Stimulated activated naive CD8-positive, alpha-beta T cell treated with anti-CD3 and anti-CD28 coated beads, Interleukin-15, amount 100 ng/mL, for 72 hours (primary cell): ENCODE measurements at places on chromosomes 12 and 14.

DNA sequence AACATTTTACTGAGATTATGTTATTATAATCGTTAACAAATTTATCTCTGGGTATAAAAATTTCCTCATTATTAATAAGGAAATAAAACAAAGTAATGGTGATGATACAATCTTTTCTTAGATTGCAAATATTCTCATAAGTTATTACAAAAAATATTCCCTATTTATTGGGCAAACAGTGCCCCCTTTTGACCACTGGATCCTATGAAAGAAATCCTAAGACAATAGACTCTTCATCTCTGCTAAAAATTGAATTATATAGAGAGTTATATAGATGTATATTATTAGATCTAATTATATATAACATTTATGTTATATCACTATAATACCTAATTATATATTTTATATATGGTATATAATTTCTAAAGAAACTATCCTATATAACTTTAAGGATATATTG, 94.2 kb upstream of the FGD4 start:
- no peak for DNase-seq

- DNase-seq: no peak
Observed at GRCh38 chr12:91224401-91224800, 41.8 kb upstream of the DCN start.

DNA sequence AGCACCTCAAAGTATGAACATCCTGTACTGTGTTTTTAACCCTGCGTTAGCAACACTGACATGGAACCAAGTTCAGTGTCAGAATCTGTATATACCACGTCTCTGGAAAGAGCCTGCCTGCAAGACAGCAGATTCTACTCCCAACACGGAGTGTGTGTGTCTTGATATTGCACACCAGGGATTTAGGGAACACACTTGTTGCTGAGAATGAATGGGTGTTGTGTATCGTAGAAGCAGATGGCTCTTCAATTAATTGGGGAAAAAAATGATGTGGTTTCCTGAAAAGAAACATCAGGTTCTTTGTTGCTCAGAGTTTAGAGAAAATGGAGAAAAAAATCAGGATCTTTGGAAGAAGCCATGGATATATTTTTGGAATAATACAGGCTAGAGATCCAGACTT, 170.8 kb downstream of the EGLN3 start:
- no peak for DNase-seq

DNA sequence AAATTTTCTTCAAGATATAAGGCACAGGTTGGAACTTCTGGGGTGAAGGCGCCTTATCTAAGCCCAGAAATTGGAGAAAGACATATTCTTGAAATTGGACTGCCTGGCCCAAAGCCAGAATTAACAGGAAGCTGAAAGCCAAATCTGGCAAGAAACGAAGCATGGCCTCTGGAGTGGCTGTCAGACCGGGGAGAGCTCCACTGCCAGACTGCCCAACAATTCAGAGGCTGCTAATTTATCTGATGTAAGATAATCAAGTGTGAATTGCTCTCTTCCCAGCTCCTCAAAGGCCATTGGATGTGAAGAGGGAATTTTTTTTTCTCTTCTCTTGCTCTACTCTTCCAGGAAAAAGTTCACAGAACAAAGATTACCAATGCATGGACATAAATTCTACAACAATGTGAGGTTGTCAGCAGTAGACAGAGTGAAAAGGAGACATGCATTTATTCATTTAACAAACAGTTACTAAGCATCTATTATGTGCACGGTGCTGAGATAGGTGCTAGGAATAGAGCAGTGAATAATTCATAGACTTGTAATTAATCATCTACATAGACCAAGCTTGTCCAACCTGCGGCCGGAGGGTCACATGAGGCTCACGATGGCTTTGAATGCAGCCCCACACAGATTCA, at the start of gene GDF3:
Gene GDF3 (minus strand): TSS at position 210 of the 632 bp plus-strand sequence. CDS start 47 bp downstream, at position 163.
- no peak for DNase-seq

DNA sequence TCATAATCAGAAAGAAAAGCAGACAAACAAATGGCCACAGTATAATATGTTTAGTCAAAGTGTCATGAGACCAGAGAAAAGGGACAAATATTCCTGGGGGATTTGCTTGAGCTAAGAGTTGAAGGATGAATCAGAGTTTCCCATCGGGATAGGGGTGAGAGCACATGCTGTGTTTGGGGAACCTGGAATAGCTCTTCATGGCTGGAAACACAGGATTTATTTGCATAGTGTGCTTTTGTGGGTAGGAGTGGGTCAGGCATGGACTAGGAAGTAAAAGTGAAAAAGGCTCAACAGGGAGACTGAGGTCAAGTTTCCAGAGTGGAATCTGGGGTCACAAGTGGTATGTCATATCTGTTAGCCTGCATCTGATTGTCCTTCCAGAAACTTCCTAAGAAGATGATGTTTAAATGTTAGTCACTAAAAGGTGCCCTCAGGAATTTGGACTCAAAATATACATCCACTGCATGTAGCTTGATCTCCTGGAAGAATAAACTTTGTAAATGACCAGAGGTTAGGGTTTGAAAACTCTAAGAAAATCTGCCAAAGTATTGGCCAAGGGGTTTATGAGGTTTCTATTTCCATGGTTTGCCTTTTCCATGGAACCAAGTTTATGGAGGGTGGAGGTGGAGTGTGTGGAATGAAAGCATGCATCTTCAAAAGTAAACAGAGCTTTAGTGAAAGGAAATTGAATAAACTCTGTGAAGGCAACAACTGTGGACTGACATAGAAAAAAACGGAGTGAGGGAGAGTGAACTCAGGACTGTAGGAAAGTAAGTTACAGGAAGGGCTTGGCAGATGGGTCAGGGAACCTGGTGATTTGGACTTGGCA, 344.6 kb downstream of the C12orf75 start:
- DNase-seq: no peak

- DNase-seq: no peak
Observed at GRCh38 chr12:54932691-54933090, 51.9 kb downstream of the TESPA1 start.

- DNase-seq: no peak
Observed at GRCh38 chr12:49553512-49554088, 14.3 kb downstream of the MCRS1 start.

- no peak for DNase-seq
Observed at GRCh38 chr14:85512451-85512850, 17.5 kb upstream of the FLRT2 start.

- DNase-seq: no peak
Observed at GRCh38 chr12:49776858-49777257, 35.5 kb downstream of the TMBIM6 start.

DNA sequence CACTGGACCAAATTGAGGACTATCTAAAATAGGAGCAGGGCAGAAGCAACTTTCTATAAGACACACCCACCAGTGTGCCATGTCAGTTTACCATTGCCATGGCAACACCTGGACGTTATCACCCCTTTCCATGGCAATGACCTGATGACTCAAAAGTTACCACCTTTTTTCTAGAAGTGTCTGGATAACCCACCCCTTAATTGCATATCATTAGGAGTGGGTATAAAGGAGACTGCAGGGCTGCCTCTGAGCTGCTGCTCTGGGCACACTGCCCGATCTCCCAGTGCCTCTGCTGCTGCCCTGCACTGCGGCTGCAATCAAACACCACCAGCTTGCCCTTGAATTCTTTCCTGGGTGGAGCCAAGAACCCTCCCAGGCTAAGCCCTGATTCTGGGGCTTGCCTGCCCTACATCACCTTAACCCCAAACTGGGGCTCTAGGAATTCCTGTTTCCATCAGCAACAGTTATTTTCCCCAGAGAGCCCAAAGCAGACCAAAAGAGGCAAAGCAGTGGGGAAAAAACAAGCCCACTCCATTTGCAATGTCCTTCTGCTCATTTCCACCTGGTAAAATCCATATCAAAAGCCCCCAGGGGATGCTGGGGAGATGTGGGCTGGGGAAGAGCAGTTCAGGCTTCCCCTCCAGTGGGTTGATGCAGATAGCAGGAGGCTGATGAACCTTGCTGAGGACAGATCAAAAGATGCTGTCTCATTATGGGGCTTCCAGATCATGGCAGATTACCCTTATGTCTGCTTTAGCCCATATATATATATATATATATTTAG, 129.5 kb upstream of the NCOR2 start:
- no peak for DNase-seq

DNA sequence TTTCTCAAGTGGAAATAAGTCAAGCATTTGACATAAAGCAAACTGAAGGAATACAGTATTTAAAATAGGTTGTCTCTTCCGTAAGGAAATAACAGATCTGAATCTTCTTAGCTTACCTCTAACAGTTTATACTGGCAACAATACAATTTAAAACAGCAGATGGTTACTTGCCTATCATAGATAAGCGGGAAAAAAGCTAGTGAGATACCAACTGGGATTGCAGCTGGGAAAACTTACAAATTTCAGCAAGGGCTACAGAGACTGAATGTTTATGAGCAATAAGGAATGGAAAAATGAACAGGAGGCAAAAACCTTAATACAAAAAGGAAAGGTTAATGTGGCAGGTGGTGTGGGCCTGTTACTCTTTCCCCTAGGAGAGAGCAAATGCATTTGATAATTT, 220.0 kb downstream of the RASSF9 start:
- DNase-seq: no peak

DNA sequence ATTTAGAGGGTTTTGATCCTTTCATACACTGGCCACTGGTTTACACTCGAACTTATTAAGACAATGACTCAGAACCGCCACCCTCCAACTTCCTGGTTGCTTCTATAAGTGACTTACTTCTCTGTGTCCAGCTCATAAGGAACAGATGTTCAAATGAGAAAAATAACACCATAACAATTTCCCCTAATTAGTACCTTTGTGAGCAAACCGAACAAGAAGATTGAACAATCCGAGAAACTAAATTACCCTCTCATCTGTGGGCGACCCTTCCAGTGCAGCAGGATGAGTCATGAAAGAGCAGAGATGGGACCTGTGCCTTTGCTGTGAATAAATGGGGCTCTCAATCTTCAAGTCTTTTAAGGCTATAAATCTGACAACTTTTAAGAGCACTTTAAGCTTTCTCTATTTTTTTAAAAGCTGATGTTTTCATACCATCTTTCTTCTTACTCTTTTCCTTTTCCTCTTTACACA, 146.8 kb upstream of the RASSF8 start:
- DNase-seq: no peak

DNA sequence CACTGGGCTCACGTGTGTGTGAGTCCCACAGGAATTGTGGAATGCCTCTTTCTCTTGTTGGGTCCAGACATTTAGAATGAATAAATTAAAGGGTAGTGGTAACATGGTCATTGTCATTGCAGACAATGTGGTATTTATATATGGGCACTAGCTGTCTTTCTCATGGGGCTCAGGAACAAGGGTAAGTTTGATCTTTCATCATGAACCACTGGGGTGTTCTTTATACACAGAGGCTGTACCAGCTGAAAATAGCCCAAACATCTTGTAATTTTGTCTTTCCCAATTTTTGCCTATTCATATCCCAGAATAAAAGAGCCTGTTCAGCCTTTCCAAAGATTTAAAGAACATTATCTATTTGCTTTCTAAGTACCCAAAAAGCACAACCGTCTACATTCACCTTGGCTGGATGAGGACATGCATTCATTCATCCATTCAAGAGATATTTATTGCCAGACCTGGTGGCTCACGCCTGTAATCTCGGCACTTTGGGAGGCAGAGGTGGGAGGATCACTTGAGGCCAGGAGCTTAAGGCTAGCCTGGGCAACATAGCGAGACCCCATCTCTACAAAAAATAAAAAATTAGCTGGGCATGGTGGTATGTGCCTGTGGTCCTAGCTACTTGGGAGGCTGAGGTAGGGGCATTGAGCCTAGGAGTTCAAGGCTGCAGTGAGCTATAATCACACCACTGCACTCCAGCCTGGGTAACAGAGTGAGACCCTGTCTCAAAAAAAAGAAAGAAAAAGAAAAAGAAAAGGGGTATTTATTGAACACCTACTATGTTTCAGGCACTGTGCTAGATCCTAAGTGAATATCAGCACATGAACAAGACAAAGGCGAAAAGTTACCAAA, 4.4 kb upstream of the FOS start:
- no peak for DNase-seq

- no peak for DNase-seq
Observed at GRCh38 chr12:84599539-84599938, 313.1 kb downstream of the SLC6A15 start.

GRCh38 chr12:94721173-94721572, 70.8 kb upstream of the TMCC3 start:
- no peak for DNase-seq

DNA sequence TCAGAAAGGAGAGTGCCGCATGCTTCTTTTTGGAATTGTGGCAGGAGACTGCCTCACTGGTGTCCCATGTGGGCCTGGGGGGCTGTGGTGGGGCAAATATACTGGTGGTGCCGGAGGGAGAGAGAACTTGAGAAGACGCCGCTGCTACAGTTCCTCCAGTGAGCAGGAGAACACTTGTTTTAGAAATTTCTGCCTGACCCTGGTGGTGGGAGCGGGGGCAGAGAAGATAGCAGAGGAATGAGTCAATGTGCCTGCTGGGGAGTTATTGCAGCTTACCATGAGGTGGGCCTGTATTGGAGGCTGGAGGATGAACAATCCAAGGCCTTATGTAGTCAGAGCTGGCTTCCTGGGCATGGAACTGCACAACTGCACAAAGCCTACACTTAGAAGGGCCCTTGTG, 211.8 kb downstream of the SNAPC1 start:
- no peak for DNase-seq

DNA sequence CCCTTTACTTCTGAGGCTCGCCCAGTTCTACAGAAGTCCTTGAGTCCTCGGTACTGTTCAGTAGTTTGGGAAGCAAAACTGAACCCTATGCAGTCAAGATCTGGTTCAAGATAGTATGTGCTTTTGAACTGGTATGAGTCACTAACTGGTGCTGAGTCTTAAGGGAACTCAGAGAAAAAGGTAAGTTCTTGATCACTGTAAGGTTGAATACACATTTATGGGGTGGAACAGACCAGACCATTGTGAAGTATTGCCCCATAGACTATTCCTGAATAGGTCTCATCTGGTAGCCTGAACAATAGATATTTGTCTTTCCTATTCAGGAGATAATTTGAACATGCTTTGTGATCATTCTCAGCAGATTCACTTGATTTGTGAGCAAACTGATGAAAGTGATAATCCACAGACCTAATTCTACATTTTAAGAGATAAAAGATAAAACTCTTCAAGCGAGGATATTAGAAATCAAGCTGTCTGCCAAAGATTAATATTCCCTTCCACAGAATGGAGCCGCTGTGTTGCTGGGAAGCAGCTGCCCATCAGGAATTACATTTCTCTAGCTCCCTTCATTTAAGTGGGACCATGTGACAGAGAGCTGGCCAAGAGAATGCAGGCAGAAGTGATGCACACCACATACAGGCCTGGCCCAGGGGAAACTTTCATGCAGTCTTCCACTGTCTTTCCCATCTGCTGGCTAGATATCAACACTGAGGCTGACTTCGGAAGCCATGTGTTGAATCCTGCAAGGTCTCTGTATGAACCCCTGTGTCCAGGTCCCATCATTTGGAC, 369.8 kb upstream of the GARIN6 start:
- no peak for DNase-seq

- no peak for DNase-seq
Observed at GRCh38 chr12:121260091-121260490, 36.4 kb downstream of the CAMKK2 start.

GRCh38 chr12:60752589-60752988, 1156.8 kb downstream of the SLC16A7 start:
- no peak for DNase-seq

DNA sequence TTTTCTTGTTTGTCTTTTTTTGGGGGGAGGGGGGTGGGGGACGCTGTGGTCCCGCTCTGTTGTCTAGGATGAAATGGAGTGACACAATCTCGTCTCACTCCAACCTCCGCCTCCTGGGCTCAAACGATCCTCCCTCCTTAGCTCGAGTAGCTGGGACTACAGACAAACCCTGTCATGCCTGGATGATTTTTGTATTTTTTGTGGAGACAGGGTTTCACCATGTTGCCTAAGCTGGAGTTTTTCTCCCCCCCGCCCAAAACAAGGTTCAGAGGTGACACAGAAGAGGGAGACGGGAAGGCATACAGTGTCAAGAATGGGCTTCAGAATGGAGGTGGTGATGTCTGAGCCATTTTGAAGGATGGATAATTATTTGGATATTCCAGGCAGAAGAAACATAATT, 116.9 kb upstream of the ATF1 start:
- DNase-seq: no peak
